ENCODE measurements at places on chromosomes 5 and 9.

- no peak for DNase-seq
Measured at GRCh38 chr5:138177941-138178515, 402 bp downstream of the BRD8 start.

- no peak for DNase-seq
Measured at GRCh38 chr9:101569741-101570501, 24.8 kb downstream of the PPP3R2 start.

- DNase-seq = no peak
Measured at GRCh38 chr5:71887680-71888079, 168.6 kb downstream of the CARTPT start.

DNA sequence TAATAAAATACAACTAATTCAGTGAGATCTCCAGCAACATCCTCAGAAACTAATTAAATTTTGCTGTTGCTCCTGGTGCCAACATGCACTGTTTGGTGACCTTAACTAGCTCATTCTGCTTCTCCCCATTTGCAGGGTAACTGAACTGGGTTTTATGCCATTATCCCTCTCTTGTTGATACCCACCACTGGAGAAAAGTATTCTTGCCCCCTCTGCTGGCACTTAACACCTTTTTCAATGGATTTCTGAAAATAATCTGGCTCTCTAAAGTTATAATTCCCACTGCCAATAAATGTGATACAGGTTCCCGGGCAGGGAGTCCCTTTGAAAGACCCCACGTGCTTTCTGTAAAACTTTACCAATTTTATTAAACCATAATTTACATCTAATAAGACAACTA lies 394.3 kb downstream of the OSTF1 start:
- DNase-seq = no peak

DNA sequence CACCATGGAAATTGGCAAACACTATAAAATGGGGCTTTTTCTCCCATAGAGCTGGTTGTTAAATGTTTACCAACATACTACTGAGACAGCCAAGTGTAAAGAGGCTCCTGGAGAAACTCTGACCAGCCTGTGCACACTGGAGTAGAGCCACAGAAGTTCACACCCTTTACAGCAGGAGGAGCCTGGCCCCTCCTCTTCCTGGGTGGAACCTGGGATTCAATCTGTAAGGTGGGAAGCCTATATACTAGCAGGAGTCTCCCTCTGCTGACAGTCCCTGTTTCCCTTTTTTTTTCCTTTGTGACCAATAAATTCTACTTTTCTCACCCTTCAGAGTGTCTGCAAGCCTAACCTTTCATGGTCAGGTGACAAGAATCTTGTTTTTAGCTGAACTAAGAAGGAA lies 10.4 kb upstream of the SLC30A5 start:
- no peak for DNase-seq

DNA sequence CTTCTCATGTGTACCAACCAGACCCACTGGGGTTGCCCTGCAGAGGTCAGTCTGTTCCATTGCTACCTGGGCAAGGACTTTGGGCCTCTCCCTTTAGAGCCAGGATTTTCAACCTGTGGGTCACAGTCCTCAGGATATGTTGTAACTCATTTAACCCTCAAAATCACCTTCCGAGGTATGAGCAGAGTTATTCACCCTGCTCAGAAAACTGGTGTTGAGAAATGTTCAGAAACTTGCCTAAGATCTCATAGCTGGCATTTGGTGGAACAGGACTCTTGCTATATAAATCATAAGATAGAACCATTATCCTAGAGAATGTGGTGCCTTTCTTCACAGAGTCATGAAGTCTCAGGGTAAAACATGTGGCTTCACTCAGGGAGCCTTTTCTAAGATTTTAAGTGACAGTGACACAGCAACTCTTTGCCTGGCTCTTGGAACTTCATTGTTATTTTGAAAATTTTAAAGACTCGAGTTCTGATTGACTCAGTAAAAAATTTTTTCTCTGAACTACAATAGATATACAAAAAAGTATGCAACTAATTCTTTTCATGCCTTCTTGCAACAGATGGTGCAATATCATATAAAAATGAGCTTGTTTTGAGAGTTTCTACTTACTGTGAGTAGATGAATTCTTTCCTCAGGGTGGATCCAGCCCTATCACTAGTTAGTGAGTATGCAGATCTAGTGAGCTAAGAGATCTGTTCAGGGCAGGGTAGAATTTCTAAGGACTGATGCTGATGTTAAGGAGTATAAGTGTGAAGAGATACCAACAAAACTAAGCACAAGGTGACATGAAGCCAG lies 29.5 kb downstream of the CAST start:
- DNase-seq = no peak

DNA sequence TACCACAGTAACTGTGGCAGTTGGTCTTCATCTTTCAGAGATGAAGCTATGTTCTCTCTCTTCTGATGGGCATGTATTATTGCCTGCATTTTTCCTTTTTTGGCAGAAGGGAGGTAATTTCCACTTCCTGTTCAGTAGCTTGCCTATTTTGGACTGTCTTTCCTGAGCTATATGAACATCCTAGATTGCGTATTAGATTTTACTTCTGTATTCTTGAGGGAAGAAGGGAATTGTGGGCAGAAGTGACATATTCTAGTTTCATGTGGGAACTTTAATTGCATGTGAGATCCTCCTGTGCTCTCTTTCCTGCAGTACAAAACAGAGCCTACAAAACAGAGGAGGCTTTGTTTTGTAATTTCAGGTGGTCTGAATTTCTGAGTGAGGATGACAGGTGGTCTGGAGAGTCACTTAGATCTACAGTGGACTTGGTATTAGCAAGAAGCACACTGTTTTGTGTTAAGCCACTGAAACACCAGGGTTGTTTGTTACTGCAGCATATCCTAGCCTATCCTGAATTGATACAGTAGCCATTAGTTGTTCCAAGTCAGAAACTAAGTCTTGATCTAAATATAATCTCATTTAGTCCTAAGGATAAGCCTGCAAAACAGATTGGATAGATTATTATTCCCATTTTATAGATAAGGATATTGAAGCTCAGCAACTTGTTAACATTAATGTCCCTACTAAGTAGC lies 68.1 kb downstream of the AOPEP start:
- no peak for DNase-seq

- DNase-seq = no peak
Measured at GRCh38 chr5:111998871-111999270, 241.9 kb upstream of the NREP start.

GRCh38 chr9:102922526-102922925 lies 72.6 kb upstream of the CYLC2 start:
- no peak for DNase-seq

GRCh38 chr5:85841653-85842052 lies 776.1 kb upstream of the COX7C start:
- DNase-seq = no peak

GRCh38 chr5:132417010-132417439 lies 47.5 kb downstream of the SLC22A5 start:
- DNase-seq = no peak

DNA sequence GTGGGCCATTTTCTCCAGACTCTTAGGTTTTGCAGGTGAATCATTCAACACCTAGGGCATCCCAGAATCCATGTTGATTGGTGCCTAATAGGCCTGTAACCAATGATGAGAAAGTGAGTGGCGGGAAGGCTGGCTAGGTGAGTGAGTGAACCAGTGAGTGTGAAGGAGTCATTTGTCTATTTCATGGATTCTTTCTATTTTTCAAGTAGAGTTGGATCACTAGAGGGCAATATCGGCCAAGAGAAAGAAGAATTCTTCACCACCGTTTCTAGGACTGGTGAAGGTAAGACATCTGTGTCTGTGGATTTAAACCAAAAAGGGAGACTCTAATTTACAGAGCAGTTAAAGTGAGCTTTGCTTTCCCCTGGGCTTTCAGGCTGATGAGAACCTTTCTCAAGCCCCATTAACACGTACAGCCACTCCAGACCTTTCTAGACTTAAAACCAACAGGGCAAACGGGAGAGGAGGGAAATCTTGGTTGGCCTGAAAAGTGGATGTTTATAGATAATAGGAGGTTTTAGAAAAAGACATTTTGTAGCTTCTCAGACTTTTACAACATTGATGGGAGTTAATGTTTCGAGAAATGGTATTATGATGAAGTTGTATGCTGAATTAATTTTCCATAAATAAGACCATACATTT lies 114.3 kb upstream of the IL12B start:
- no peak for DNase-seq

GRCh38 chr5:77957931-77958521 lies 181.9 kb upstream of the TBCA start:
- no peak for DNase-seq

DNA sequence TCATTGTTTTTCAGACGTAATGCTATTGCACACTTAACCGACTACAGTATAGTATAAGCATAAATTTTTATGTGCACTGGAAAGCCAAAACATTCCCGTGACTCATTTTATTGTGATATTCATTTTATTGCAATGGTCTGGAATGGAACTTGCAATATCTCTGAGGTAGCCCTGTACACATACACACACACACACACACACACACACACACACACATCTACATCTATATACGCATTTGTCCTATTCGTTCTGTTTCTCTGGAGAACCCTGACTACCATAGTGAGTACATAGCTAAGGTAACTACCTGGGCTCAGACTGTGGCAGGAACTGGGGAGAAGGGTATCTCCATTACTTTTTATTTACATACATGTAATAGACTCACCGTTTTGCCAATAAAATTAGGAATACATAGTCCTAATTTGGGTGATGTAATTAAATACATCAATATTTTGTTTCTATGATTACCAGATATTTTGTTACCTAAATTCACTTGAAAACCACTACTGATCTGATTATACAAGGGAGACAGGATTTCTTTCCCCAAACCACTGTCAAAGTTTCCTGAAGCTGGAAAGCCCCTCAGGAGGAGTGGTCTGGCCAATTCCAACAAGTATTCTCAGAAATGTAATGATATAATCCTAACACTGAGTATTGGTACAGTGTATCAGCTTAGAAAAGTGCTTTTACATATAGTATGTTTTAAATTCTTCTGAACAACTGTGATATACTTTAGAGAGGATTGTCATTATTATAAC lies 74.0 kb upstream of the PLPP1 start:
- DNase-seq = no peak

- no peak for DNase-seq
Measured at GRCh38 chr5:27026063-27026462, 12.3 kb downstream of the CDH9 start.

GRCh38 chr9:114770991-114771390 lies 34.8 kb downstream of the TNFSF15 start:
- DNase-seq = no peak

GRCh38 chr9:135037521-135038250 lies 49.8 kb upstream of the OLFM1 start:
- DNase-seq = no peak

- no peak for DNase-seq
Measured at GRCh38 chr9:137465720-137466388, 6.7 kb upstream of the NSMF start.

GRCh38 chr9:100070104-100071041 lies 28.4 kb downstream of the ERP44 start:
- DNase-seq = no peak

- no peak for DNase-seq
Measured at GRCh38 chr5:155678371-155678770, 648.6 kb upstream of the SGCD start.

- no peak for DNase-seq
Measured at GRCh38 chr5:62585306-62585705, 6.7 kb downstream of the LRRC70 start.

- no peak for DNase-seq
Measured at GRCh38 chr5:81359108-81359507, 34.8 kb downstream of the ACOT12 start.

GRCh38 chr5:1273745-1274144 lies 21.1 kb downstream of the TERT start:
- DNase-seq = no peak

- DNase-seq = no peak
Measured at GRCh38 chr5:41524174-41524573, 13.8 kb upstream of the PLCXD3 start.

DNA sequence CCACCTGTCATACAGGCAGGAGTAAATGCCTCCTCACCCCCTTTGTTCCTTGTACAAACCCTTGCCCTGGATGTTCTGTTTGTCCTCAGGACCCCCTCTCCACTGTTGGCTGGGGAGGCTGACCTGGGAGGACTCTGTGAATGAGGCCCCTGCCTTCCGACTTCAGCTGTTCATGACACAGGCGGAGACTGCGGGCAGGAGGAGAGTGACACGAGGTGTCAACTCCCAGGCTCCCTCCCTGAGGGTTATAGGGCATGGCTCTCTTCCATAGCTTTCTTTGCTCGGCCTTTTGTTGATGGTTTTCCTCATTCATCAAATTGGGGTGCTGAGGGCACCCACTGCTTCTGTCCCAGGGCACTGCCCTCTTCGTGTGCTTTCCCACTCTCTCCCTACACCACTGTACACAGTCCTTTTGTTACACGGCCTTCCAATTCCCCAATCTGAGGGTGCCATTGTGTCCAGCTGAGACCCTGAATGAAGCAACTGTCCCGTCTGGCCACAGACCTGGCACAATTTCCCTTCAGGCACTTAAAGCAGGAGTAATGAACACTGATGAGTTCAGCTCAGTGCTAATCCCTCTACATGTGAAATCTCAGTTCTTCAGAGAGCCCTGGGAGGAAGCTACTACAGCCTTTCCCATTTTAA lies 33.8 kb downstream of the KCNIP1 start:
- no peak for DNase-seq

DNA sequence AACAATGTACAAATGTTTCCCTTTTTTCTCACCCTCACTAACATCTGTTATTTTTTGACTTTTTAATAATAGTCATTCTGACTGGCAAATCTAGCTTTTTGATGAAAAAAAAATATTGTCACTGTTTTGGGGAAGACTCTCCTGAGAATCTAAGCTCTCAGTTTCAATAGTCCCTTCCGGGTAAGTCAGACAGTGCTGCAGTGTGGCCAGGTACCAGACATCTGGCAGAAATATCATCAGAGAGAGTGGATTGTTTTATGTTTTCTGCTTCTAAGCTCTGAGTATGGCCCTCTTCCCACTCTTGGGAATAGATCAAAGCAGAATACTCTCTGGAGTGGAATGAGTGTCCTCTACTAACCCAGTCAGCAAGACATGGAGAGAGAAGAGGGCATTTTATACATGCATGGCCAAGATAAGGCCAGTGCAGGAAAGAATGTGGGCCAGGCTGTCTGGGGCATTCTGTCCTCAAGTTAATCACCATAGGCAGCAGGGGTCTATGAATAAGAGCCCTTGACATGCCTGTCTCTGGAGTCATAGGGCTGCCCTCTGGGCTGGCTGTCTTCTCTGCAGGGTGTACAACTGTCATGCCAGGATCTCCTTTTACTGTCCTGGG lies 38.5 kb upstream of the OR2S2 start:
- no peak for DNase-seq

- no peak for DNase-seq
Measured at GRCh38 chr5:69217151-69217511, 17.6 kb upstream of the CDK7 start.

DNA sequence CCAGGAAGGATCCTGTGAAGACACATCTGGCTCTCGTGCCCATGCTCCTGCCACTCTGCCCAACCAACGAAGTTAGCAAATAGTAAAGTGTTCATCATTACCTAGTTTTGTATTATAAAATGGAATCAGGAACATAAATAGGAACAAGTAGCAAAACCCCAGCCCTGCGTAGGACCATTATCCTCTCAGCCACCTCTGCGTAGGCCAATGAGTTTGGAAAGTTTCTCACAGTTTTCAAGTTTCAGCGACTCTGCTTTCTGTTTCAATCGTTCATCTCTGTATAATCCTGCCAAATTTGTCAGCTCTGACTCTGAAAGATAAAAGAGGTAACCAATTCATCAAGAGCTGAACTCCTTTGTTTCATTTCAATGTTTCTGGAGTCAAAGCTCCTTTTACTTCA lies 10.1 kb upstream of the SPATA24 start:
- DNase-seq = no peak

GRCh38 chr9:83367326-83367725 lies 170.9 kb downstream of the FRMD3 start:
- no peak for DNase-seq
